ENCODE measurements at places on chromosomes 2 and 18. TPM values are rescaled to one million over a fixed set of nuclear protein-coding genes. Genes with fewer than 3 reads are reported as not detected.

The CTAGE1 gene
- total RNA-seq, result not detected

The C2orf66 gene
- 0.36 TPM for total RNA-seq

The GDF7 gene
- total RNA-seq, result 7.6 TPM

The AMER3 gene
- not detected for total RNA-seq

The SERPINB10 gene
- total RNA-seq, result not detected

The CTNNA2 gene
- 5.4 TPM for total RNA-seq

The SLC23A3 gene
- 3.3 TPM for total RNA-seq

The SCYGR8 gene
- not detected for total RNA-seq

The SULT1C2 gene
- total RNA-seq, result 3.3 TPM

The SLC11A1 gene
- 36.6 TPM for total RNA-seq

The SERPINB11 gene
- total RNA-seq, result not detected

The LAMA1 gene
- total RNA-seq, result 2.0 TPM

The SCN7A gene
- total RNA-seq, result 109 TPM

The CERKL gene
- not detected for total RNA-seq

The GPR155 gene
- total RNA-seq, result 28.7 TPM

The PHOSPHO2 gene
- total RNA-seq, result 8.5 TPM

The MORN2 gene
- 13.0 TPM for total RNA-seq

The SPATS2L gene
- 82.3 TPM for total RNA-seq

The LINC00305 gene
- total RNA-seq, result not detected

The ABCG8 gene
- total RNA-seq, result not detected

The FANCL gene
- total RNA-seq, result 42.8 TPM
